ENCODE measurements at places on chromosomes 11 and 22.

DNA sequence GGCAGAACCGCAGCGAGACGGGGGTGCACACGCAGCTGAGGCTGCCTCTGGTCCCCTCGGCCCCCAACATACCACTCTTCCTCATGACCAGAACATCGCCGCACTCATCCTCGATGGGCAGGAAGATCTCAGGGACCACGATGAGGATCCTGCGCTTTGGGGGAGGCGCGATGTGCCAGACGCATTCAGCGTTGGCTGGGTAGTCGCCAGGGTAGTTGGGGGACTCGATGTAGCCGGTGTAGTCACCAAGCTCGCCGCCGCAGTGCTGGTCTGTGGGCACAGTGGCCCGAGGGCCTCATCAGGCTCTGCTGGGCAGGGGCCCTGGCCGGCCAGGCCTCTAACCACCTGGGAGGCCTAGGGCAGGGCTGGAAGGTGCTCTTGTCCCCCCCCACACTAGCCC, 23.0 kb upstream of the TTLL12 start:
- no peak for DNase-seq

GRCh38 chr11:82908311-82908710, 6.8 kb downstream of the DDIAS start:
- no peak for DNase-seq

GRCh38 chr11:129625930-129626329, 189.7 kb upstream of the TMEM45B start:
- no peak for DNase-seq

DNA sequence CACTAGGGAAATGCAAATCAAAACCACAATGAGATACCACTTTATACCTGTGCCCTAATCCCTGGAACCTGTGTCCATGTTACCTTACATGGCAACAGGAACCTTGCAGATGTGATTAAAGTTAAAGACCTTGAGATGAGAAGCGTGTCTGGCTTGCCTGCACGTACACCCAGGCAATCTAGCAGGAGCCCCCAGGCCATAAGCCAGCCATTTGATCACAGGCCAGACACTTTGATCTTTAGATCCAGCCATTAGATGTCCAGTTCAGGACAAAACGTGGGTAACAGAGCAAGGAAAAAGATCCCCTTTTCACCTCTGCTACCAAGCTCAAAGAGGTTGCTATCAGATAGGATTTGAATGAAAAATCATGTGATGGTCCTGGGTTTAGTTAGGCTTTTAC, 378.8 kb downstream of the BUD13 start:
- no peak for DNase-seq

DNA sequence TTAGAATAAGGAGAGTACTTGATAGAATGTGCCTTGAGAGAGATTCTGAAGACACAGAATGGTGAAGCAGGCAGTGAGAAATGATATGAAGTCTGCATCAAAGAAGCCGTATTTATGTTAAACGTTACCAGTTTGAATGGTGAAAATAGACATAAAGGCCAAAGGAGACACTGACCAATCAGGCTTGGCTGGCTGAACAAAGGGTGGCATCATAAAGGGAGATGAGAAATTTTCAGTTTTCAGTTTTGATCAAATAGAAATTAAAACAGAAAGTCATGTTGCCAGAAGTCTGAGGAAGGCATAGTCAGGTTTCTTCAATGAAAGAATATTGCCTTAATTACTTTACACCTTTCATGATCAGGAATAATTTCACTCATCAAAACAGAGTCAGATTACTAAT, 6.6 kb downstream of the OR51F1 start:
- DNase-seq: no peak

DNA sequence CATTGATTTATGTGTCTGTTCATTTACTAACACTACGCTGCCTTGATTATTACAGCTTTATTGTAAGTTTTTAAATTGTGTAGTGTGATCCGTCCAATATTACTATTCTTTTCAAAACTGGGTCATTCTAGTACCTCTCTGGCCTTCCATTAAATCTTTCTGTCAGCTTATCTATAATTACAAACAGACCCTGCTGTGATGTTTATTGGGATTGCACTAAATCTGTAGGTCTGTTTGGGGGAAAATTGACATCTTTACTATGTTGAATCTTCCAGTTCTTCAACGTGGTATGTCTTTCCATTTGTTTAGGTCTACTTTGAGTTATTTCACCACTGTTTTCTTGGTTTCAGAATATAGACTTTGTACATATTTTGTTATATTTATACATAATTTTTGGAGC, 15.6 kb downstream of the CABIN1 start:
- DNase-seq: no peak

DNA sequence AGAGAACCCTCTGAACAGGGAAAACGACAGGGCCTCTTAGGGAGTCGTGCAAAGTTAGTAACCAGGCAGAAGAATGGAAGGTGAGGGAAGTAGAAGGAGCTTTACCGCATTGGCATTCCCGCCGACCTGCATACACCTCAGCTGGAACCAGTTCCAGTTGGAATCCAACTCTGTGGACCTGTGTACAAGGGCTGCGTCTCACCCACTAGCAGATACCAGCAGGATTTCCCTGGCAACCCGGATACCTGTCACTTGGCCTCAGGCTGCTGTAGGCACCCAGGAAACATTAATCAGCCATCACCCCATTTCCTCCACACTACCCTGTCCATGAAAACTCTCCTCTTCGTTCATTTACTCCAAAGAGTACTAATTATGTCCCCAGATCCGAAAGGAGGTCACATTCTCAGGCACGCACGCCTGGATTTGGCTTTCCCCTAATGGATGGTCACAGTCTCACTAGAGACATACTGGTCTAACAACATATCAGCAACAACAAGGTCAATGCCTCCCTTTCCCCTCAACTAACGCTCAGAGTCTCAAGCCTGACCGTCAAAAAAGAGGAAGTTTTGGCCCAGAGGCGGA, 842 bp downstream of the ARFGAP2 start:
- DNase-seq: no peak

DNA sequence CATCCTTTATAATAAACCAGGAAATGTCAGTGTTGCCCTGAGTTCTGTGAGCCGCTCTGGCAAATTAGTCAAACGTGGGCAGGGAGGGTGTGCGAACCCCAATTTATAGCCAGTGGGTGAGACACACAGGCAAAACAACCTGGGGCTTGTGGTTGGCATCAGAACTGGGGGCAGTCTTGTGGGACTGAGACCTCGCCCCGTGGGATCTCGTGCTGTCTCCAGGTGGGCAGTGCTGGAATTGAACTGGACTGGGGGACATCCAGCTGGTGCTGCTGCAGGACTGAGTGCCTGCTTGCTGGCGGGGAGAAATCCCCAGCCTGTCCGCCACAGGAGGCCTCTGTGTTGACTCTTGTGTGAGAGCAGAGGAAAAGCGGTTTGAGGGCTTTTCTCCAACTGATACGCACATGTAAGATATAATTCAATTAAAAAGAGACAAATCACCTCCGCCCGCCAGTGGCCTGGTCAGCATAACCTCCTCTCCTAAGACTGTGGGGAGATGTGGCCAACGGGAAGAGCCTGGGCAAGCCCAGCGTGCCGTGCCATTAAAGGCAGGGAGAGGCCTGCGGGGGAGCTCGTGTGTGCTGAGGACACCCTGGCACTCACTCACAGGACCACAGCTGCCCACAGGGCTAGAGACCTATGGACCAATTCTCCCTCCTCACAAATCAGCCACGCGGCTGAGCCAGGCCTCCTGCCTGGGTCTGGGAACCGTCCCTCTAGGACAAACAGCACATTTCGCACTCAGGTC, 18.4 kb downstream of the SULT4A1 start:
- no peak for DNase-seq

GRCh38 chr11:8268530-8269400, 5.1 kb upstream of the LMO1 start:
- DNase-seq: no peak

DNA sequence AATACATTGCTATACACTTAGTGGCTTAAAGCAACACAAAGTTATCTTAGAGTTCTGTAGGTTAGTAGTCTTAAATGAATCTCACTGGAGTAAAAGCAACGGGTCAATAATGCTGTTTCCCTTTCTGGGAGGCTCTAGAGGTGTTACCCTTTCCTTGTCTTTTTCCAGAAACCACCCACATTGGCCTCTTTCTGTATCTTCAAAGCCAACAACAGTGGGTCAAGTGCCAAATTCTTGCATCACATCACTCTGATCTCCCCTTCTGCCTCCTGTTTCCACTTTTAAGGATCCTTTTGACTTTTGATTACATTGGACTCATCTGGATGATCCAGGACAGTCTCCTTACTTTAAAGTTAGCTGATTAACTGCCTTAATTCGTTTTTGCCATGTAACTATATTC, 93.6 kb downstream of the DDX10 start:
- no peak for DNase-seq

- no peak for DNase-seq
These were observed 10.4 kb upstream of the SREBF2 start for GRCh38 chr22:41822317-41823057.

DNA sequence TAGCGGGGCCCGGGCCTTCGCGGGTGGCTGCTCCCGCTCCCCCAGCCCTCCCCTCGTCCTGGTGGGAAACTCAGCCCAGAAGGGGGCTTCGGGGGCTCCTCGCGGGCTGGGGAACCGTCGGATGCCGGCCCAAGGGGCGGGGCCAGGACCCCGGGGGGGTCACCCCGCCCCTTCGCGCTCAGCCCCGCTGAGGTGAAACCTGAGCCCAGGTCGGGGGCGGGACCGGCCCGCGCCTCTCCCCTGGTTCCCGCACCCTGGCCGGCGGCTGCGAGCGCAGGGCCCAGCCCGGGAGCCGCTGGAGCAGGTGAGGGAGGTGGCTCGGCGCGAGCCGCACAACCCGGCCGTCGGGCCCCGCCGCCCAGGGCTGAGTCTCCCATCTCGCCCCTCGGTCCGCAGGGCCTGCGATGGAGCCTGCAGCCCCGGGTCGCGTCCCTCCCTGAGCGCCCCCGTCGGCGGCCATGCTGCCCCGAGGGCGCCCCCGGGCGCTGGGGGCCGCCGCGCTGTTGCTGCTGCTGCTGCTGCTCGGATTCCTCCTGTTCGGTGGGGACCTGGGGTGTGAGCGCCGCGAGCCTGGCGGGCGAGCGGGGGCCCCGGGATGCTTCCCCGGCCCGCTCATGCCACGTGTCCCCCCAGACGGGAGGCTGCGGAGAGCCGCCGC, at the start of gene LARGE2:
Gene LARGE2, plus strand, starts transcription at position 232 of the 658 bp plus-strand sequence. Its CDS starts 227 bp downstream, at position 459.
- DNase-seq: no peak

DNA sequence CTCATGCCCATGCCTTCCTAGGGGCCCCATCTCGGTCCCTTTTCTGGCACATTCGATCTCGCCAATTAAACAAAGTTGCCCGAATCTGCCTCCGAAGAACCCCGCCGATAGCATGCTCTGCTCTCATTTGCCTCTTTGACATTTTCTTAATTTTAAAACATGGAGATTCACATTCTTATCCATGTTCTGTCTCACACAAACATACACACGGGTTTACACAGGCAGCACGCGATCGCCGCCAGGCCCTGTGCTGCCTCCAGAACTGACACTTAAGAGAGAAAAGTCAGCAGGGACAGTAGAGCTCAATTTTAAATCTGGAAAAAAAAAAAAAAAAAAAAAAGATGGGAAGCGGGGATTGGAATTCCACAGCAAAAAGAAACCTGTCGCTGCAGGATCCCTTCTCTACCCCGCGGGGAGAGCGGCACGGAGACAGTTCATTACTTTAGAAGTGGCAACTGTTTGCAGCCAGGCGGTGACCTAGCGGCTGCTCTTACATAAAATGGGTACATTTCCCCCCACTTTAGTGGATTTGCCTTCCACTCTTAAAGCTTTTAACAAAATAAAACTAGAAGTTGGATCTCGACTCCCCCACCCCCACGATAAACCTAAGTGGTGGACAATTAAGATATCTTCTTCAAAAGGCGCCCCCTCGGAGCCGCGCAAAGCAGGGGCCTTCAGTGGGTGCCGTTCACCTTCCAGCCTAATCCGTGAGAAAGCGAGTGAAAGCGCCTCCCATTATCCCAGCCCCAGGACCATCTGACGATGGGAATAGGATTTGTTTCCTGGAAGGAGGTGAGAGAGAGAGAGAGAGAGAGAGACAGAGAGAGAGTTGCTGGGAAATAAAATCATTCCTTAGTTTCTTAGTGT, 13.7 kb downstream of the PAX6 start:
- DNase-seq: no peak

DNA sequence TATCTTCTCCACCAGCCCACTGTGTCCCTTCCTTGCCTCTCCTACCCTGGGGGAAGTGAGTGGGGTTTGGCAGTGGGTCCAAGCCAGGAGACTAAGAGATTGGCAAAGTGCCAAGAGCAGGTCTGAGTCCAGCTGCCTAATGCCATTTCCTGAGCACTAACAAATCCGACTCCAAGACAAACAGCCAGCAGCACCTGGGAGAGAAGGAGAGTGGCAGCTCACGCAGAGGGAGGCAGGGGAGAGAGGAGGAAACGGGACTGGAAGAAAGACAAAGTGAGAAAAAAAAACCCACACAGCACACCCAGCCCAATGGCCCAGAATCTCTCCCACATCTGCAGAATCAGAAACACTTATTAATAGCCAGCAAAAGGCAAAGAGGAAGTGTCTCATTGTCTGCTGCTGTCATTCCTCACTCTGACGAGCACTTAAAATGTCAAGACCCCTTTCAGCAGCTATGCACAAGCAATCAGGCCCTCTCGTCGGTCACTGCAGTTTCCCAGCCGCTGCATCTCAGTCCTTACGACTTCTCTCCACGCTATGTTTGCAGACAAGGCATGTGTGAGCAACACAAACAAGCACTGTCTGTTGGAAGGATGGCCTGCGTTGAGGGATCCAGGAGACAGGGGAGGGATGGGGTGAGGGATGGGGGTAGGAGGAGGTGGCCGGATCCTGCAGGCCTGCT, 558.4 kb upstream of the CADM1 start:
- DNase-seq: no peak

GRCh38 chr11:83744620-83745192, 458.5 kb upstream of the CCDC90B start:
- DNase-seq: no peak

- no peak for DNase-seq
These were observed 11.3 kb upstream of the BCR start for GRCh38 chr22:23169043-23169406.

- DNase-seq: no peak
These were observed 8.2 kb upstream of the BACE1-AS start for GRCh38 chr11:117282956-117283355.

- no peak for DNase-seq
These were observed 8.0 kb downstream of the NEAT1 start for GRCh38 chr11:65430406-65431217.

GRCh38 chr11:42171046-42171445, 711.6 kb upstream of the LRRC4C start:
- no peak for DNase-seq

DNA sequence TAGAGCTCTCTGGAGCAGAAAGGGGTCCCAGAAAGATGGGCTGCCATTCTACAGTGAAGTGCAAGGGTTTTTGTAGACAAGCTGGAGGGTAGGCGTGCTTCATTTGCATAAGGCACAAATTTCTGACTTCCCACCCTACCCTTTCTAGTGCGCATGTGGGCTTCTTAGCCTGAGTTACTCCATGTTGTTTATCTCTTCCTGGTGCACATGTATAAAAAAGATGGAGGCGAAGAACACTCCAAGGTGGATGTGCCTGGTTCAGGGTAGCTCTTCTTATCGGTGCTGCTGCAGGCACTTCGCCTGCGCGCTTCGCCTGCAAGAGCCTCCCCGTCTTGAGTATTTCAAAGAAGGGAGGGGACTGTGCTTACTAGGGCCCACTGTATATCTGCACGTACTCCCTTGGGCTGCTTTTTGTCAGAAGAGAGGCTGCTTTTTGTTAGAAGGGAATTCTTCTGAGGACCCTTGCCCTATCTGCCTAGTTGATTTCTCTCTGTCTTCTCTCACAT, 1047.3 kb upstream of the CNTN5 start:
- no peak for DNase-seq

- no peak for DNase-seq
These were observed 141.5 kb upstream of the MTMR2 start for GRCh38 chr11:96065379-96065778.

GRCh38 chr22:28989484-28989883, 72.1 kb downstream of the C22orf31 start:
- no peak for DNase-seq

Data from stimulated activated naive CD4-positive, alpha-beta T cell treated with Interleukin-2 at 50 U/mL for 16 hours (primary cell).